Osteocyte (in vitro differentiated cells): ENCODE measurements at places on chromosomes 3 and 15.
A peak's percentile ranks its signal among the peaks of the same experiment; 100 is the strongest.

DNA sequence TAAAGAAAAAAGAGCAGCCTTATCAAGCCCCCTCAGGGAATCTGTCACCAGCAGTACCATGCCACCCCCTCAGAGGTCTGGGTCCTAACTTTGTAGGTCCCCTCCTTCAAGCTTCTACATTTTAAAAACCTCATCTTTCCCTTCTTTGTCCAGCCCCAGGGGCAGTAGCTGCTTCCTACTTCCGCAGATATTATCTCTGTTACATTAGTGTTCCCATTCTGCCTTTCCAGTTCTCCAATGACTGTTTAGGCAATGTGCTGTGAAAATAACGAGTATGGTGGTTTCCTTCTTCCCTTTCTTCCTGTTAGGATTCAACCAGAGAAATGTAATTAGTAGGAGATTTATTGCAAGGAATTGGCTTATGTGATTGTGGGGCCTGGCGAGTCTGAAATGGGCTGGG lies 126.1 kb upstream of the TNIK start:
- DNase-seq, result no peak

DNA sequence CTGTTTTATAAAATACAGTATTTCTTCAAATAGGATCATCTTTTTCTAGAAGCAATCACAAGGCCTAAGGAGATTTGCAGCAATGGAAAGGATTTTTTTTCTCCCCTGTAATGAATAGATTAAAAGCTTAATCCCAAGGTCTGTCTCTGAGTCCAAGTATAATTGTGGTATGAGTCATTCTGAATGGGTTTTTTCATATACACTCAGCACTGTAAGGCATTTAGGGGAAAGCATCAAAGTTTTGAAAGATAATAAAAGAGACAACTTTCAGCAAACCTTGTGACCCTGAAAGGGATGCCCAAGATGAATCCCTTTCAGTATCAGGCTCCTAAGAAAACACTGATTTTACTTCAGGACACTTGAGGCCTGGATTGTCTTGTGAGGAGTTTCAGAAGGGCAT lies 23.3 kb upstream of the LARS2 start:
- DNase-seq, result no peak

DNA sequence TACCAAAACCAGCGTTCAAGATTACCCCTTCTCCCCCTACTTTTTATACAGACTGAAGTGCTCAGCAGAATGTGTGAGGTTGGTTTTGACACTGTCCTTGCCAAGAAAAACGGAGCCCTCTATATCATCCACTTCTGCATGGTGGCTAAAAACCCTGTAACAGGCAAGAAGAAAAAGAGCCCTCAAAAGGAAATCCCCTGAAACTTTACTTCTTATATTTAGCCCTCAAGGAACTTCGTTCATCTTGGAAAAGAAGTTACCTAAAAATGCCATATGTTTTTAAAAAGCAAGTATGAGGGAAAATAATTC lies 473.6 kb downstream of the FOXP1 start:
- no peak for DNase-seq

DNA sequence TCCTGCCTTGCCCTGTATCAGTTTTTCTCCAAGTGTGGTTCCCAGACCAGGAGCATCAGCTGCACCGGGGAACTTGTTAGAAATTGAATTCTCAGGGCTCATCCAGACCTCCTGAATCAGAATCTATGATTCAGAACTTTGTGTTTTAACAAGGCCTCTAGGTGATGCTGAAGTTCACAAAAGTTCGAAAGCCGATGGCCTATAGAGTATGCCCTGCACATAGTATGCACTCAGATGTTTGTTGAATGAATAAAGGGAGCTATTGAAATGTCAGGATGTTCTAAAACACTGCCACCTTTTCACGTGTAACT lies 664 bp upstream of the LARP6 start:
- no peak for DNase-seq

GRCh38 chr3:32391643-32392535 lies at the start of gene CMTM7:
Gene CMTM7 (plus strand): TSS chr3:32391853. CDS start chr3:32391907, 54 bp downstream.
- DNase-seq, result peak; percentile 86

DNA sequence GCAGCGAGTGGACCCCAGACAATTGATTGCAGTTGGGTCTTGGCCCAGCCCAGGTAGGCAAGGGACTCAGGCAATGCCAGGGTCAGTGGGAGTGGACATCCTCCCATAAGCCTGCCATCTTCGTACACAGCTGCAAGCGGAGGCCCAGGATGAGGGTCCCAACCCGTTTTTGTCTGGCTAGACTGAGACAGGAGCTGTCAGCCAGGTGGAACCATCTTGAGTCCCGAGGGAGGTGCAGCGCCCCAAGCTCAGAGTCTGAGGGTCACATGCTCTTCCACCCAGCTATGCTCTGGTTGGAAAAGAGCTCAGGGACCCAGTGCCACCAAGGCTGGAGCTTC lies 22.6 kb upstream of the IP6K2 start:
- DNase-seq, result no peak

- DNase-seq, result no peak
Measured at GRCh38 chr3:105499961-105500360, 133.3 kb downstream of the ALCAM start.

- DNase-seq, result no peak
Measured at GRCh38 chr3:69941439-69942176, 57.9 kb upstream of the SAMMSON start.

DNA sequence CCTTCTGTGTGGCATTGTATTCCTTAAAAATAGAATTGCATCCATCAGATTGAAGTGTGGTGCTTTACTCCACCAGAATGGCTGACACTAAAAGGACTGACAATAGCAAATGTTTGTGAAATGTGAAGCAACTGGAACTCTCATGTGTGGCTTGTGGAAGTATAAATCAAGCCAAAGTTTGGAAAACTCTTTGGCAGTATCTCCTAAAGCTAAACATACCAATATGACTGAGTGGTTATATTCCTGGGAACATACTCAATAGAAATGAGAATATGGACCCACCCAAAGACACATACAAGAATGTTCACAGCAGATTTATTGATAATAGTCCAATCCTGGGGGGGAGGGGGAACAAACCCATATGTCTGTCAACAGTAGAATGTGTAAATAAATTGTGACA lies 87.1 kb downstream of the RARB start:
- no peak for DNase-seq

DNA sequence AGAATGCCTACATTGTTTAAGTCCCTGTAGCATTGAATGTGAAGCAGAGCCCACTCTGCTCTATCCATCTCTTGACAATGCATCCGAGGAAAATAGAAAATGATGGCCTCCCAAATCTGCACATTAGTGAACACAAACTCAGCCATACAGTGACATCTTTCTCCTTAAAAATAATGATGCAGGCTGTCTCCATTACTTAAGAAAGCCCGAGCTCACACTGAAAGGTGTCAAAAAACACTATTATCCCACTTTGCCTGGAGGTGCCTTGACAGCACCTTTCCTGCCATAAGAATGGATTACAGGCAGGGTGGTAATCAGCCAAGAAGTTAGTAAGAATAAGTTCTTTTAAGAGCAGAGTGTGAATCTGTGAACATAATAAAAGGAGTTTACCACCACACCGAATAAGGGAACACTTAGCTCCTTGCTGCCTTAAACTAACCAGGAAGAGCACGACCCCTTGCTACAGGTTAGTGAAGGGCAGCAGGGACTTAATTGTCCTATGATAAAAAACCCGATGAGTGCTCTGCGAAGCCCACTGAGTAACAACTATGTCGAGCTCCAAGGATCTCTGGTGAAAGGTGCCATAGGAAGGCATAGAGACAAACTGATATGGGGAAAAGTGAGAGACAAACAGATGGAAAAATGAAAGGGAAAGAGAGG lies 123.2 kb upstream of the TUSC7 start:
- no peak for DNase-seq

DNA sequence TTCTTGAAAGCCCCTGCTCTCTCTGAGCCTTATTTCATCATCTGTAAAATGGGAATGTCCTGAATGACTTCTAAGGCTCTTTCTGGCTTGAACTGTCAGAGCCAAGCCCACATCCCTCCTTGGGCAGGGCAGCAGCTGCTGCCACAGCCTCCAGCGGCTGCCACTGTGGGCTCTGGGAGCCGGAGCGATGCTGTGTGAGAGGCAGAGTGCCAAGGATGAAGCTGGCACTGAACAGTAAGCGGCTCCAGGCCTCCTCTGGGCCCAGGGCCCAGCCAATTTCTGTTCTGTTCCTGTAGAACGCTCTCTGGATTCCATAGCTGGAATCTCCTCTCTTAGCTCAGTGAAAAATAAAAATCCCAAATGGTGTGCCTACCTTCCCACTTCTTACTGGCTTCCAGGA lies 4.4 kb downstream of the CPLX3 start:
- no peak for DNase-seq

- DNase-seq, result no peak
Measured at GRCh38 chr3:151459358-151459757, 1.5 kb downstream of the IGSF10 start.

DNA sequence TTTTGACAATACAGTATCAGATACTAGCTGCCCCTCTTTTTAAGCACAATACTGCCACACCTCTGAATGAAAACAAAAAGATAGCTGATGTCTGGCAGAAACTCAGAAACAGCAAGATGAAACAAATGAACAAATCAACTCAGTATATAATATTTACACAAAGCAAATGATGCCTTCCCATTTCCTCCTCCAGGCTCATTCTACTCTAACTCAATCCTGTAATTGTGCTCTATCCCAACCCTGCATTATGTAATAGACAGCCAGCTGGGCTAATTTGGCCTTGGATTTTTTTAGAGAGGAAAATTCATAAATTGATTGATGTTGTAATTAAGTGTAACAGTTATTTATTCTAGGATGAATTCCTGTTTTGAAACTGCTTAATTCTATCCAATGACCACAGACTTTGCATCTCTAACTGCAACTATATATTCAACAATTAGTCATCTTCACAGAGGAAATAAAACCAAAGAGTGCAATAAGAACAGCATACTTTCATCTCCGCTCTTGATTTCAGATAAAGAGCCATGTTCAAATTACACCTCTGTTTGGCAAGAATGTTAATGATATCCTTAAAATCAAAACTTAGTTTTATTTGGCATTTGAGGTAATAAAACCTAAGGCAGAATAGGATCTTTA lies 6.1 kb downstream of the ATG3 start:
- no peak for DNase-seq

DNA sequence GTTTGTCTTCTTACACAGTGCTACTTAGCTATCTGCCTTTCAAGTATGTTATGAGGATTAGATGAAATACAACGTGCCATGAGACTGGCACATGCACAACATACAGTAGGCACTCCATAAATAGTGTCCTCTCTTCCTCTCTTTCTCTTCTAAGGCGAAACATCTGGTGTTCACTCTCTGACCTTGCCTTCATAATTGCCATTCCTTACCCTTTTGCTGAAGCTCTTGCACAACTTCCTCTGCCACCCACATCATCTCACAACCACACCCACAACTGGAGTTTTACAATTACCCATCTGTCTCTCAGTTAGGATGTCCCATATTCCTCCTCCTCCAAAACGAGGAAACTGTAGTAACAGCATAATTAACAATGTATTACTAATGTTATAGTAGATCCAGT lies 26.4 kb upstream of the ACP3 start:
- no peak for DNase-seq

- no peak for DNase-seq
Measured at GRCh38 chr3:96201463-96201862, 612.9 kb upstream of the EPHA6 start.

DNA sequence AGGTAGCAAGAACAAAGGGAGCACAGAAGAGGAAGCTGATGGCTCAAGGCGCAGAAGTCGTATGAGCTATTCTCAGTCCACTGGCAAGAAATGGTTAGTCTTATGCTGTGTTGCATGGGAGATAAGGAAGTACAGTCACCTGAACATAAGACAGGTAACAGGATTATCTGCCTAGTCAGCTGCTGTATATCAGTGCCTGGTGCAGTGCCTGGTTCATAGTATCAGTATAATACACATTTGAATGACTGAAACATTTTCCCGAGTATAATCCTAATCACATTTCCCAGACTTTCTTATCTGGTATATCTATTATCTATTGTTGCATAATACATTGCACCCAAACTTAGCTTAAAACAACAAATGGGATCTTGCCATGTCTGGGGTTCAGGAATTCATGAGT lies 302.5 kb downstream of the GABRG3 start:
- no peak for DNase-seq

GRCh38 chr3:71195492-71195891 lies 388.0 kb downstream of the FOXP1 start:
- no peak for DNase-seq

GRCh38 chr15:52144656-52145178 lies 32.1 kb upstream of the BCL2L10 start:
- no peak for DNase-seq

- no peak for DNase-seq
Measured at GRCh38 chr3:59605944-59606534, 556.2 kb upstream of the CFAP20DC start.

DNA sequence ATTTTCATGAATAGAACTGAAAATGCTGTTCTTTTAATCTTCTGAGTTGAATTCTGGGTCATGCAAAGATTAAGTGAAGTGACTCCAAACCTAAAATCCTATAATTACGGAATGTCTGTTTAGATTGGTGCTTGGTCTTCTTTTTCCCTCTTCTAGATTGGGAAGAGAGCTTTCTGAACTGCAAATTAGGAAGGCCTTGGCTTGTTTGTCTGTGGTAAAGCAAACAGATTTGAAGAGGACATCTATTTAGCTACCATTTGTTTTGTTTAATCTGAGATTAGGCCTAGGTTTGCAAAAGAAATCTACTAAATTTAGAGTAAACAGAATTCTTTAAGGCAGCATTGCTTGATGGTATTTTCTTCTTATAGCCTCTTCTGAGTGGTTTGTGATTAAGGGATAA lies 23.5 kb downstream of the PAQR9 start:
- DNase-seq, result no peak

GRCh38 chr3:31291818-31292217 lies 240.9 kb upstream of the STT3B start:
- DNase-seq, result no peak
